Stomach (tissue), 19 donors: ENCODE measurements at places on chromosomes 2 and 18.

GRCh38 chr2:74895001-74895400, 61.1 kb downstream of the HK2 start:
- no peak for DNase-seq

DNA sequence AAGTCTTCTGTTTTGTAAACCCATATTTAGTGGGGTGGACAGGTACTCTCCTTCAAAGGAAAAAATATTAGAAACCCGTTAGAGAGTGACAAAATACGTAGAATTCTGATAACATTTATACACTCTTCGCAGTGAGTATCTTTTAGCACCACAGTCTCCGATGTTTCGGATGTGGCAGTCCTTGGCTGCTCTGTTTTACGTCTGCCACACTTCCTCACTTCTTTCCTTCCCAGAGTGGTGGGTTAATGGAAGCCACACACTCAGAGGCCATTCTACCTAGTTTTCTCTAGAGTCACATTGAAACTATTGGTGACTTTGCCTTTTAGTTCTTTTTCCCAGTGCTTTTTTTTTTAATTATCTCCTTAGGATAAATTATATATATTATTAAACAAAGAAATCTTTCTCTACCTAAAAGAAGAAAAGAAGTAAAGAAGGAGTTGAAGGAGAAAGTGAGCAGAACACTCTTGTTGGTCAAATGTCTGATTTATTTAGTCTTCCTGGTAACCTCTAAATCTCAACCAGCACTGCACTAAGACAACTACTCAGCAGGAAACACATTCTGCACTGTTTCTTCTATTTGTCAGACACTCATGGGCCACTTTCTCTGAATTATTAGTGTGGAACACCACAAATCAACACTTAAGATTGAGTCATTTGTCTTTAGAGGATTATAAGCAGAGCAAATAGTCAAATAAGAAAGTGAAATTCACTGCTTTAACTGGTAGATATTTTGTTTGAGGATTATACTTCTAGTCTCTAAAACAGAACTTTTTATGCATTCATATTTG, 451.3 kb upstream of the TMEFF2 start:
- no peak for DNase-seq

DNA sequence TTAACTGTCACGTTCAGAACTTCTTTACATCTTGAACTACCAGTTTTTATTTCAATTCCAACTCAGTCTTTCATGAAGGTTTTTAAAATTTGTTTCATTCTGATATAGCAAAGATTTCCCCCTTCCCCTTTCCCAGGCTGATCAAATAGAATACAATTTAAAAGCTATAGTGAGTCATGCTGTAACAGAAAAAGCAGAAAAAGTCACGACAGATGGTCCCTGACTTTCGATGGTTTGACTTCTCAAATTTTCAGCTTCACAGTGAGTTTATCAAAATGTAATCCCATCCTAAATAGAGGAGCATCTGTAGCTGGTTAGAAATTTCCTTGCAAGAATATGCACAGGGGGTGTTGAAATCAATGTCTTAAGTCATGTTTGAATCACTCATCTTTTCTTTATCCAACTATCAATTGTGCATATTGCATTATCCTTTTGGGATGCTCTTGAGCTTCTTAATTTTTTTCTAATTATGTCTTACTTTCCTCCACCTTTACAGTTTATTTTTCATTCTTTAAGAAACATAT, 500.3 kb downstream of the LRP1B start:
- DNase-seq: no peak

DNA sequence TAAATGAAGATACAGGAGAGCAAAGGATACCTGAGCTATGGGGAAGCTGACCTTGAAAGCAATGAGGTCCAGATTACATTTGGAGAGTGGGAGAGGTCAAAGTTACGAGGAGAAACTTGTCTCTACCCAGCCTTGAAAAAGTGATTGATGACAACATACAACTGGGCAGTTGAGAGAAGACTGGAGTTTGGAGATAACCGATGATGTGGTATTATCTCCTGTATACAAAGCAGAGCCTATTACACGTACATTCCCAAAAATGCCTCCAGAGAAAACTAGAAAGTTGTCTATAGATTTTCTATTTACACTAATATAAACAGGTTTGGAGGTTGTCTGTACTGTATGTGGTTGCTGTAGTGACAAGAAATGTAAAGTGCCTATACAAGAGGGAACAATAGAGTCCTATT, 28.3 kb downstream of the ARL5A start:
- no peak for DNase-seq

GRCh38 chr18:13451213-13451540, 232.6 kb downstream of the LDLRAD4 start:
- DNase-seq: no peak

DNA sequence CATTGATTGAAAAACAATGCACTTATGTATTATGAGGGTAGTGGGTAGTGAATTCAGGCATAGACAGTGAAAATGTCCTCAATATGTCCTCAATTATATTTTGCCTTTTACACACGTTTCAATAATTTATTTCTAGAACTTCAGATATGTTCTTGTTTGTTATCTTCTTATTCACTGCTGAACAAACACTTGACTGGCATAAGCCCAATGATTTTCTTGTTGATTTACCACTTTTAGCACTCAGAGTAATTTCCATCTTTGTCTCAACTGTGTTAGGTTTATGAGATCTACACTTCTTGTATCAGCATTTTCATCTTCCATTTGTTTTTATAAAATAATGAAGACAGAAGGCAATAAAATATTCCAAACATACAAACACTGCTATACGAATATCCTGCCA, 61.8 kb upstream of the DCC start:
- DNase-seq: no peak

GRCh38 chr2:47189635-47190034, 34.5 kb upstream of the STPG4 start:
- no peak for DNase-seq

GRCh38 chr2:239002954-239003623, 155.2 kb downstream of the TWIST2 start:
- DNase-seq: peak; percentile 82

GRCh38 chr18:77708826-77709506, 459.3 kb downstream of the GALR1 start:
- DNase-seq: no peak

DNA sequence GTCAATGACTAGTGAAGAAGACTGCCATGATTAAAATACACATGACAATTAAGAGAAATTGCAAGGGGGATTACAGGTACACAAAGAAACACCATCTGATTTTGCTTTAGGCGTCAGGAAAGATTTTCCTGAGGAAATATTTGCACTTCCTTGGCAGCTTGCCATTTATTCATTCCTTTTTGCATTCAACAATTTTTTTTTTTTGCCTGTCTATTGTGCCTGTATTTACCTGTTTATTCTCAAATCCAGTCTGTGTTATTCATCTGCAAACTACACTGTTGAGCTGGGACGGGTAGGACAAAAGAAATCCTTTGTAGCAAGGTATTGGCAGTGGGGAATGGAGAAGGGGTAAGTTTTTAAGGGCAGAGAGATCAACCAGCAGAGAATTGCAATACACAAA, 31.8 kb downstream of the SMAD2 start:
- peak; percentile 38 for DNase-seq

GRCh38 chr18:77112747-77113092, 19.9 kb downstream of the MBP start:
- no peak for DNase-seq

DNA sequence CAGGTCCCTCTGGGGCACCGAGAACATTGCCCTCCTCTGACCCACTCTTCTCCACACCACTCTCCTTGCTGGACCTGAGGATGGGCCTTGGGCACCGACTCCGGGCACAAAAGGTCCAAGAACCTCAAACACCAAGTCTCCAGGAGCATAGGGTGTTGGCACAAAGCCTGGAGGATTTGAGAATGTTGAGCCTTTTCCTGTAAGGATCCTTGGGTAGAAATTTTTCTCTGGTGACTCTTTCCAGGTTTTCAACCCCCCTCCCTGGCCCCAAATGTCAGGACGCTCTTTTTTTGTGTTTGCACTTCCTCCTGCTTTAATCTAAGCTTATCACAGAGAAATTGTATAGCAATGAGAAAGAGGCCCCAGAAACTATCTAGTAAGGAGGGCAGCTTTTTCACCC, 9.2 kb downstream of the SPR start:
- DNase-seq: no peak

- DNase-seq: no peak
Observed at GRCh38 chr2:143384111-143384510, 254.9 kb downstream of the ARHGAP15 start.

DNA sequence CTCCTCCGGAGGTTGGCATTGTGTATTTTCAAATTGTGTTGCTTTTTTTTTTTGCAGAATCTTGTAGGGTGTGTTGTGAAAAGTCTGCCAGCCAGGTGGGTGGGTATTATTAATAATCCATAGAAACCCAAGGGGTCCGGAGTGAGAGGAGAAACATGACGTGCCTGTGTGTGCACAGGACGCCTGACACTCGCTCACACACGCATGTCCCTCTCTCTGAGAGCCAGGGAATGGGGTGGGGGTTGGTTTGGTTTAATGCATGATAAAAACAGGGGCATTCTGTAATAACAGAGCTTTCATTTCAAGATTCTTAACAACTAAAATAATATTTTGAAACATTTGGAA, 224.8 kb downstream of the FAM210A start:
- no peak for DNase-seq

GRCh38 chr2:67626656-67627055, 229.5 kb downstream of the ETAA1 start:
- no peak for DNase-seq

DNA sequence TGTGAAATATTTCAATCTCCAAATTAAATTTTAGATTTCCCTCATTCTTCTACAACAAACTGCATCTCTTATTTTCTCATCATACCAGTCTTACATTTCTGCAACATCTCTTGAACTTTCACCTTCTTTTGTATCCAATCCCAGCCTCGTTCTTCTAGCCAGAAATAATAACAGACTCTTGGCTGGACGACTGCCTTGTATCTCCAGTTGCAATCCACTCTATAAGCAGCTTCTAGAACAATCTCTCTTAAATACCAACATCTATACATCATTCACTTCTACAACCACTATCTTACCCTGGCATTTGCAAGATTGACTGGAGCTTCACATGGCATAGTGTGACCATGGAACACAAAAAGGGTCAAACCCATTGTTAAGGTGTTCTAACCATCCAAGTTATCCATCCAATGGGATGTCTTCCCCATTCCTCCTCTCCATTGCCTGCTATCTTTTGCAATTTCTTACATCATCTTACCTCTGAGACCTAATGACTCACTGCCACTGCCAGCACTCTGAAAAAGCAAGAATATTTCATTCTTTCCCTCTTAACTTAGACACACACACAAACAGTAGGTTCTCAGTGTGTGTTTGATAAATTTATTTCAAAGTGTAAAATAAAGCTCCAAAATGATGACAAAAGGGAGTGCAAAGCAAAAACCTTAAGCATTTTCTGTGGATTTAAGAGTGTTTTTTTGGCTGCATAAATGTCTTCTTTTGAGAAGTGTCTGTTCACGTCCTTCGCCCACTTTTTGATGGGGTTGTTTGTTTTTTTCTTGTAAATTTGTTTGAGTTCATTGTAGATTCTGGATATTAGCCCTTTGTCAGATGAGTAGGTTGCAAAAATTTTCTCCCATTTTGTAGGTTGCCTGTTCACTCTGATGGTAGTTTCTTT, 145.6 kb downstream of the METTL4 start:
- DNase-seq: no peak

GRCh38 chr2:169036736-169037440, 5.8 kb upstream of the ABCB11 start:
- no peak for DNase-seq

DNA sequence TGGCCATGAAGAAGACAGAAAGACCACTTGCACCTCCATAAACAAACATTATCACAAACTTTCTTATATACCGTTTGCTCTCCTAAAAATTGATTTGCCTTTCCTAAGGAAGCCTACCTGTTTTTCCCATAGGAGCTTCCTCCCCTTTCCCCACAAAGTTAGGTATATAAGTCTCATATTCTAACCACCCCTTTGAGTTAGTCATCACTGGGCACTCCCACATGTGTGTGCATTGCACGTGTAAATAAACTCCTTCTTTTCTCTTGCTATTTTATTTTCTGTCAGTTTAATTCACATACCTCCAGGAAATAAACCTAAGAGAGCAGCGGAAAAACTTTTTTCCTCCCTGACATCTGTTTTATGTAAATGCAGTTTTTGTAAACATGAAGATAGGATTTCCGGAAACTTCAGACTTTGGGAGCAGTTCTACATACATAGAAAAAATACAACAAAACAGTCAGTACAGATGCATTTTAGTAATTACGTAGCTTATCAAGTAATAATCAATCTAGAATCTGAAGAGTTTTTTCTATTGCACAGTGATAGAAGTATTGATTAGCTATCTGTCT, 46.6 kb downstream of the PLCL1 start:
- no peak for DNase-seq

DNA sequence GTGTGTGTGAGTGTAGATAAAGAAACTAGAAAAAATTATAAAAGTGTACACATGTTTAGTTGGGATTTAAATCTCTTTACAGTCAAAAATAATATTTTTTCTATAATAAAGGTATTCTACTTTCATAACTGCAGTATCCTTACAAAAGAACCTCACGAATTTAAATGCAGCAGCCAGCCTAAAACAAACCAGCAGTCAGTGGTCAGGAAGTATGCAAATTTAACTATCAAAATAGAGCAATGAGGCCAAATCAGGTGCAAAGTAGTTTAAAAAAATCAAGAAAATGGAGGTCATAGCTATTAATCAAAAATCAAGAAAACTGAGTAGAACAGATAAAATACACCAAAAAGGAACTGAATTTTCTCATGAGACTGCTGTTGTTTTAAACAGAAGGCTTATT, 407.1 kb downstream of the CDH19 start:
- no peak for DNase-seq

DNA sequence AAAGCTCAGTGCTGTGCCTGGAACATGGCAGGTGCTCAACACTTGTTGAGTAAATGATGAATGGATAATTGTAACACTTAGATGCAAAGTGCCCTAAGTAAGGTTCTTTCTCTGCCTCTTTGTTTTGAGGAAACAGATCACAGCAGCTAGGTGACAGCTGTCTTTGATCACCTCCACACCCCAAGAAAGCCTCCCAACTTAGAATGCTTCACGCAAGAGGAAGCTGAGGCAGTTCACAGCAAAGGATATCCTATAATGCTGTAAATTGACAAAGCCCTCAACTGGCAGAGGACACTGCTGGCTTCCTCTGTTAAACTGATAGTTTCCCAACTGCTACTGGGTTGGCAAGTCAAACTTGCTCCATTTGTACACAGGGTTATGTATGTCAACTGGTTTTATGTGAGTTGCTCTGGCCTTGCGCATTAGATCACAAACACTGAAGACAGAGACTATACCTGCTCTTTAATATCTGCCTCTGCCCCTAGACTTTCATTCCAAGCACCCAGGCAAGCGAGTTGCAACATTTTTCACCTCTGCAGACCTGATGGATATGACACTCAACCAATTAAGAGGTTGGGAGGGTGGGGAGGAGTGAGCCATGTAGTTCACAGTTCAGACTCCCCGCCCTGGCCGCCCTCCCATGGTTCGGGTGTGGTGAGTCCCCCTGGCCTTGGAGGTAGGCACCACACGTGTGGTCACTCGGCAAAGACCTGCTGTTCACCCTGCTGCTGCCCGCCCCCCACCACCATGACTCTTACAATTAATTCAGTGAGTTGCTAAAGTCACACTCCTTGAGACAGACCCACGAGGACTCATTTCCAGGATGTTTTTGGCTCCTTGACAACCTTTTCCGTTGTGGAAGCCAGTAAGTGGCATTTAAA, 4.8 kb upstream of the MALL start:
- no peak for DNase-seq

- no peak for DNase-seq
Observed at GRCh38 chr2:236938126-236938525, 147.6 kb upstream of the COPS8 start.
